ENCODE measurements at places on chromosomes 7 and 10. TPM values are rescaled to one million over a fixed set of nuclear protein-coding genes. Genes with fewer than 3 reads are reported as not detected.
A peak's percentile ranks its signal among the peaks of the same experiment; 100 is the strongest.

DNA sequence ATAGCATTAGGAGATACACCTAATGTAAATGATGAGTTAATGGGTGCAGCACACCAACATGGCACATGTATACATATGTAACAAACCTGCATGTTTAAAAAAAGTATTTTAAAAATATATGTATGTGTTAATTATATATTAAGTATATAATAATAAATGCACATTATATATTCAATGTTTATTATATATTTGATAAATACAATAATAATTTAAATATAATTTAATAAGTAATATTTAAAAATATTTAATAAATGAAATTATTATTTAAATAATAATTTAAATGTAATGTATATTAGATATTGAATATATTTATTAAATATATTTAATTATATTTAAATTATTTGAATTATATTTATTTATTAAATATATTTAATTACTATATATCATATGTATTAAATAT, 661.3 kb upstream of the COBL start:
- no peak for DNase-seq

DNA sequence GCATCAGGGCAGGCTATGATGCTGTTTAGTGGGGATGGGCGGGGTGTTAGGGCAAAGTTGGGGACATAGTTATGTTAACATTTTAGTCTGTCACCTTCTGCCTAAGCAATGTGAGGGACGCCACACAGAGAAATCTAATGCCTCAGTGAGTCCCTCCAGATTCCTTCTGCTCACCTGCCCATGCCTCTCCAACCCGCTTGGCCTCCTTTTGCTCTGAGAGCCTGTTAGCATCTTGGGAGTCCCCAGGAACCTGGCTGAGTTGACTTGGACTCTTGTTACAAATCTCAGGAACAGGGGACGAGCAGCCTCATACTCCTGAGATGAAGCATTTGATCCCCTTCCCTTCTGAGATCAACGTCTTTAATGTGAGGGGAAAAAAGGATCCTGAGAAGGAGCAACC, 336.8 kb downstream of the CCSER2 start:
- DNase-seq = no peak

DNA sequence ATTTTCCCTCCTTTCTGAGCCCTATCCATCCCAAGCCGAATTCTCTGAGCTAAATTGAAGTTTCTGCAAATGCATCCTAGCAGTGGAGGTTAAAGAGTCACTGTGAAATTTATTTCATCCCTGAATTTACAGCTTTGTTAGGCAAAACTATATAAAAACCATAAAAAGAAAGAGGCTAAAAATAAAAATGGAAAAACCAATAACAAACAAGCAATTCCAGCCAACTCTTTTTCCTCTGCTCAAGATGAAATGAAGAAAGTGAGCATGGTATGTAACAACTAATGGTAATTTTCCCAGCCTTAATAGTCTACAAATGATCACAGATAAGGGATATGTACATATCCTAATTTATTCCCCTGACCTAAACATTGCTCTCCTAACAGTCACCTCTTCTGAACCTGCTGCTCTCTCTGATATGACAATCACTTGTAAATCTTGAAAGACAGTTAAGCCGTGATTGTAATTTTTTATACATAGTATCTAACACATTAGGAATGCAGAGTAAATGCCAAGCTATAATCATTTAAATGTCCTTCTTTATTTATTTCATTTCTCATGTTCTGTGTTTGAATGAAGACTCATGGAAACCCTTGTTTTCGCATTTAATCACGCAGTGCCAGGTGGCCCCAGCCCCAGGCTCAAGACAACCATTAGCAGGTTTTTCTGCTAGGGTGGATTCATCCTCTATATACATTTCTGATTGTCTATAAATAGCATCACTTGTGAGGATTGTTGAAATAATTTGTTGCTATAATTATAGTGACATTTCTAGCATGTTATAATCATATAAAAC, 48.6 kb upstream of the NRP1 start:
- no peak for DNase-seq

DNA sequence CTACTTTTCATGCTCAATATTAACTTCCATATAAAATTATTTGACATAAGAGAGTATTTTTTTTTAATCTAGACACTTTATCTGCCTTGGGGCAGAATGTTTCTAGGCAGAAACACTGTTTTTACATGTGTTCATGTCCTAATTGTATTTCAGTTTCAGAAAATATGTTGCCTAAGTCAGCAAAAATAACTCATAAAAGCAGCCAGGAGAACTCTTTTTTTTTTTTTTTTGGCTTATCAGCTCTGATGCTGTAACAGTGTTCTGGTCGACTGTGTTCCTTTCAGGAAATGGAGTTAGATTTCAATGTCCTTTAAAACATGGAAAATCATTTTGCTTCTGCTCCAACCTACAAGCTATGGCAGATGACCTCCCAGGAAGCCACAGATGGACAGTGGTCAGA, 63.2 kb upstream of the OPALIN start:
- DNase-seq = no peak

- DNase-seq = no peak
Measured at GRCh38 chr10:102246261-102246660, 929 bp downstream of the GBF1 start.

DNA sequence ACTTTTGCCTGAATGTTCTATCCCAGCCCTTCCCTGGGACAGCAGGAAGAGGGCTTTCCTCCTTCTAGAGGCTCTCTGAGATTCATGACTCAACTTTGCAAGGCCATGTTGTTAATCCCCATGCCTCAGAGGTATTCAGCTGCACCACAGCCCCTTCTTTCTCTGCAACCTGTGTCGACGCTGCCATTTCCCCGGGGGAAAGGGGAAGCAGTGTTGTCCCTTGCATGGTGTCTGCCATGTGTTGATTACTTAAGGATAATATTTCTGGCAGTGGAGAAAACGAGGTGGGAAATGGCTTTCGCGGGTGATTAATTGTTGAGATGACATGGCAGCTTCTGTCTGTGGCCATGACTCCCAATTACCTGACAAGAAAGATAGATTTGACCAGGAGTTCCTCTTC, 133.1 kb downstream of the SORCS3 start:
- no peak for DNase-seq

GRCh38 chr10:98778277-98778759, 331.6 kb upstream of the HPS1 start:
- DNase-seq = no peak

DNA sequence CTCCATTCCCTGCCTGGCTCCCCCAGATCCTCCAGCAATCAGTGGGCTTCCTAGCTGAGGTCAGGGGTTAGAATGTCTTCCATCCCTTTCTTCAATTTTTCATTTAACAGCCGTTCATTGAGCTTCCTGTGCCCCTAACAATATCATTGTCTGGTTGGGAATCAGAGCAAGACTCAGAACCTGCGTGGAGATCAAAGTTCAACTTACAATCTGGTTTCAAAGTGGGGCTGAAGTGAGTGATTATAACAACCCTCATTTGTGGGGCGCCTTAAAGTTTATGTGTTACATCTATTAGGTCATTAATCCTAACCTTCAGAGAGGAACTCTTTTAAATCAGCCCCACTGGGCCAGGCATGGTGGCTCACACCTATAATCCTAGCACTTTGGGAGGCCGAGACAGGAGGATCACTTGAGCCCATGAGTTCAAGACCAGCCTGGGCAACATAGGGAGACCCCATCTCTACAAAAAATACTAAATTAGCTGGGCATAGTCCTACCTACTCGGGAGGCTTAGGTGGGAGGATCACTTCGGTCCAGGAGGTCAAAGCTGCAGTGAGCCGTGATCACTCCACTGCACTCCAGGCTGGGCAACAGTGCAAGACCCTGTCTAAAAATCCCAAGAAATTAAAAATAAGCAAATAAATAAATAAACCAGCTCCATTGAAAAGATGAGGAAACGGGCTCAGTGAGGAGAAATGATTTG, 45.4 kb upstream of the SLF2 start:
- no peak for DNase-seq

GRCh38 chr10:3067859-3068179, 471 bp downstream of the PFKP start:
- DNase-seq = no peak

DNA sequence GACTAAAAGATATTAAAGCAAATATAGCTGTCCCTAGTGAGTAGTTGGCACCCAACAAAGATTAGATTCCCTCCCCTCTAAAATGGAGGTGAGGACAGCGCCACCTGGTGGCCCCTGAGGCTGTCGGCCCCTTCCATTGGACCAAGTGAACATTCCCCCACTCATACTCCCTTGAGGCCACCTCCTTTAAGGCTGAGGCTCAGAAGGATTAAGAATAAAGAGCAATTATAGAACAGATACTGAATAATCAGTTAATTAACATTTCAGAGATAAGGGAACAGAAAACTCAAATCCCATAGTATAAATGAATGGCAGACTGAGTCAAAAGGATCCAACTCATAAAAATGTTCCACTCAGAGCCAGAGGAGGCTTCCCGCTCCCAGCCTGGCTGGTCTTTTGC, 130.4 kb upstream of the GHITM start:
- DNase-seq = peak; percentile 17

GRCh38 chr10:50541921-50542320, 81.8 kb downstream of the SGMS1 start:
- DNase-seq = no peak

GRCh38 chr7:146002008-146002407, 114.6 kb upstream of the CNTNAP2 start:
- no peak for DNase-seq

DNA sequence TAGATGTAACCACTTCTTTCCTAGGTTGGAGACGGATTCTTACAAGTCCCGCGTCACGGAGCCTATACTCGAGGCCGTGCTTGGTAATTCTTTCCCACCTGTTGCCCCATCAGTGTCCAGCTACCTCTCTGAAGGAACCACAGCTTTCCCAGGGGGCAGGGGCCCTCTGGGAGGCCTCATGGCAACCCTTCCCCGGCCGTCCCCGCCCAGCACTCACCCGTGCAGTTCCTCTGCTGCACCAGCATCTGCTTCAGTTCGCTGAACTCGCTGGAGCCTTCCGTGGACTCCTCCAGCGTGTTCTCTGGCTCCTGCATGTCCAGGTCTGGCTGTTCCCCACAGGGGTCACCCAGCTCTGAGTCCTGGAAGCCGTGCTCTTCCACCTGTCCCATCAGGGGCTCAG, 24.5 kb downstream of the ZNF777 start:
- DNase-seq = no peak

- no peak for DNase-seq
Measured at GRCh38 chr10:128059982-128060293, 66.3 kb downstream of the MKI67 start.

DNA sequence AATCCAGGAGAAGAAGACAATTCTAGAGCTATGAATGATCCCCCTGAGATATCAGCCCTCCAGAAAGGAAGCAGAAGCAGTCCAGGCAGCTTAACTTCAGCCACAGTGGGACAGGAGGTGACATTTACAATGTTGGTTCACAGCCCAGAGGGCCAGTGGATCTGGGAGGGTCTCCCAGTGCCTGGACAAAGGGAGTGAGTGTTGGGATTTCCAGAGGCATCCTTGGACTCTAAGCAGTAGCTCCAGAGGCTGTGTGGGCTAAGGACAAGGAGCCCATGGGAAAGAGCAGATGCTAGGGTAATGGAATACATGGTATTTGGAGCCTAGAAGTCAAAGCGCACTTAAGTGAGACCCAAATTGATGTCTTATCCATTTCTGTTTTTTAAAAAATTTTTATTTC, 97.4 kb upstream of the NUPR2 start:
- DNase-seq = no peak

DNA sequence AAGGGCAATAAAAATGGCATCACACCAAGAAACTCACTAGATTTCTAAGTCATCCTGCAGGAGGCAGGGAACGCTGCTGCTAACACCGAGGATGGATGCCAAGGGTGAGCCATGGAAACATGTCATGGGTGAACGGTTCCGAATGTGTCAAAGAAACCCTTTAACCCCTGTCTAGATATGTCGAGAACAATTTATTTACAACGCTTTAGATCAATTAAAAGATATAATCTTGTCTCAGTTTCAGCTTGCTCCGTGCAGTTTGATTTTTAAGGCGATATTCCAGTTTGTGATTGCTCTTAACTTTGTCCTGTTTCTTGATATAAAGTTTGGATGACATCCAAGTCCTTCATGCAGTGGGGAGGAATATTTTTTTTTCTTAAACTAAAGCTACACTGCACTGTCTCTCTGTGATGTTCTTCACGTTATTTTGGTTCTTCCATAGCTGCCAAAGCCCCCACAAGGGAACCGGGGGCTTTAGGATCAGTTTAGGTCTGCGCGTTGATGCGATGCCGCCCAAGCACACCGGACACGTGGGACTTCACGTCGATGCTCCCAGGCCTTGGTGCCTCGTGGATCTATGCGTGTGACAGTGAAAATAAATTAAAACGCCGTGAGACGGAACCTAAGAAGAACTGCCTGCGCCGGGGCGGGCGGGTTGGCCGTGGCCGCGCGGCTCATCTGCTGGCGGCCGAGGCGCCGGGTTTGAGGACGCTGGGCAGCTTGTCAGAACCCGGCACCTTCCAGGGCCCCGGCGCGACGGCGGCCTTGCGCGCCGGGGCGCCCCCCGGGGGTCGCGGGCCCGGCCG, 220.3 kb downstream of the PHTF2 start:
- DNase-seq = peak; percentile 20

DNA sequence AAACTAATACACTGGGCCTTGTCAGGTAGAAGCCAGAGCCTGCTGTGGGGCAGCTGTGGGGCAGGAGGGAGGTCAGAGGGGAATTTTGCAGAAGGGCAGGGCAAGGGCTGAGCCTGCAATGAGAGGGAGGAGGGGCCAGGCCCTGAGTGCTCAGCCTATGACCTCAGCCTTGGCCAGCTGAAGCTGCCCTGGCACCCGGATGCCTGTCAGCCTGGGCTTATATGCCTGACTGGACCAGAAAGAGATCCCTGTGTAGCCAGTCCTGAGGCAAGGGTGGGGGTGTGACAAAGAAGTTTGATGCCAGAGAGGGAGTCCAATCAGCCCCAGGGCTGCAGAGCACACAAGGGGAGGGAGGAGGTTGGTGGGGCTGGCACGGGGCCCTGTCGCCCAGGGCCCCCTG, 22.3 kb upstream of the PRRT4 start:
- DNase-seq = peak; percentile 16

DNA sequence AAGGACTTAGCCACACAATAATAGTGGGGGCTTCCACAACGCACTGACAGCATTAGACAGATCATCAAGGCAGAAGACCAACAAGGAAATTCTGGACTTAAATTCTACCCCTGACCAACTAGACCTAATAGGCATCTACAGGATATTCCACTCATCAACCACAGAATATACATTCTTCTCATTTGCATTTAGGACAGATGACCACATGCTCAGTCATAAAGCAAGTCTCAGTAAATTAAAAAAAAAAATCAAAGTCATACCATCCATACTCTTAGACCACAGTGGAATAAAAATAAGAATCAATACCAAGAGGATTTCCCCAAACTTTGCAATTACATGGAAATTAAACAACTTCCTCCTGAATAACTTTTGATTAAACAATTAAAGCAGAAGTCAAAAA, 155.9 kb downstream of the CDK14 start:
- DNase-seq = no peak

- no peak for DNase-seq
Measured at GRCh38 chr10:121721257-121721656, 123.0 kb upstream of the FGFR2 start.

Gene SLC18A3
- total RNA-seq = not detected

Gene ARL3
- total RNA-seq = 2.5 TPM

Gene CDC123
- 110 TPM for total RNA-seq

Gene PVRIG
- not detected for total RNA-seq

Gene RTKN2
- 26.6 TPM for total RNA-seq

Gene EPDR1
- 22.7 TPM for total RNA-seq

Gene HNRNPH3
- total RNA-seq = 77.5 TPM

Gene COBL
- 8.8 TPM for total RNA-seq

Gene PALD1
- 0.80 TPM for total RNA-seq

Gene ABCF2
- 75.0 TPM for total RNA-seq

Gene WDR86
- not detected for total RNA-seq

Gene DNAJC12
- 15.5 TPM for total RNA-seq

Gene GALNT17
- total RNA-seq = not detected

Gene MORN4
- 12.9 TPM for total RNA-seq

Gene PYROXD2
- 9.4 TPM for total RNA-seq

Gene SOSTDC1
- 0.22 TPM for total RNA-seq

Gene FBXO24
- total RNA-seq = 0.40 TPM
